LNCaP clone FGC (cell line): ENCODE measurements at places on chromosomes 12 and 14.

DNA sequence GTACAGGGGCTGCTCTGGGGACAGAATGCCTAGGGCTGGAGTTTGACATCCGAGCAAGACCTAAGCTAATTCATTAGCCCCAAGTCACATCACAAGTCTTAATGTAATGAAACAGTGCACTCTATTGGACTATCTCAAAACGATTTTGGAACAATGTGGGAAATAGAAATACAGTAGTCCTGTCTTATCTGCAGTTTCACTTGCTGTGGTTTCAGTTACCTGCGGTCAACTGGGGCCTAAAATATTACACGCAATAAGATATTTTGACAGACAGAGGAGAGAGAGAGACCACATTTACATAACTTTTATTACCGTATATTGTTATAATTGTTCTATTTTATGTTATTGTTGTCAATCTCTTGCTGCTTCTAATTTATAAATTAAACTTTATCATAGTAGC, 21.1 kb downstream of the MOAP1 start:
- DNase-seq, result no peak

GRCh38 chr12:716506-716905, 35.9 kb upstream of the WNK1 start:
- DNase-seq, result no peak

DNA sequence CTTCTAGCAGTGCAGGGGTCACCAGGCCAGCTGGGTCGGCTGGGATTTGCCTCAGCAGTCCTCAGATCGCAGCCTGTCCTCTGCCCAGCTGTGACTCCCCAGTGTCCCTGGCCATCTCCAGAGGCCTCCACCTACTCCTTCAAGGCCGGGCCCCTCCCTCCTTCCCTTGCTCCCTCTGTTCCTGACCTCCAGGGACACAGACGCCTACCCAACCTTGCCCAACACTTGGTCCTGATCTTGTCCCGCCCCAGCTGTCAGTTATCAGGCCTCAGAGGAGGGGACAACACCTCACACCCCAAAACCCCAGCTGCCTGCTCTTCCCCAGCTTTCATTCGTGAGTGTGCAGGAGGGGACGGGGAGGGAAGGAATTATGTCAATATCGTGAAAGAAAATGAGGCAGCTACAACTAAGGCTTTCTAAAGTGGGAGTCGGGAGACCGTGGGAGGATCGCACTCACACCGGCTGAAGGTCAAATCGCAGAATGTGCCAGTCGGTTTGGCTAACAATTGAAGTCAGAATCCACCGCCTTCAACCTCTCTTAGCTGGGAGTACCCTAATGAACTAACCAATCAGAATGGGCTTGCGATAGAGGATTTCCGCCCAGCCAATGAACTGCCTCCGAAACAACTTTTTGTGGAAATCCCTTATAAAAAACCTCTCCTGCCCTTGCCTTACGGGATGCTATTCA, 9.4 kb upstream of the PLBD2 start:
- no peak for DNase-seq

DNA sequence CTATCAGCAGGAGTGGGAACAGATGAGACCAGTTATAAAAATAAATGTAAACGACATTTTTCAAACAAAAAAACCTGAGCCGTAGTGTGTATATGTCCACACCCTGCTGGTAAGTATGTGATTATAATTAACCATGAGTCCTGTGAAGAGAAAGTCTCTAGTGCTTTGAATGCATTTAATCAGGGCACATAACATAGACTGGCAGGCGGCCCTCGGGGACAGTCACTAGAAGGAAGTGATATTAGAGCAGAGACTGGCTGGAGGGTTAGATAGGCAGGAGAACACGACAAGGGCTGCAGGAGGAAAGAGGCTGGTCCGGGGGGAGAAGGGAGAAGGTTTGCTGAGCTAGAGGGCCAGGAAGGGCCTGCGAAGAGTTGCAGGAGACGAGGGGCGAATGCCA, 23.8 kb upstream of the ELK3 start:
- no peak for DNase-seq

- DNase-seq, result no peak
Observed at GRCh38 chr14:62665286-62665685, 380.0 kb downstream of the KCNH5 start.

DNA sequence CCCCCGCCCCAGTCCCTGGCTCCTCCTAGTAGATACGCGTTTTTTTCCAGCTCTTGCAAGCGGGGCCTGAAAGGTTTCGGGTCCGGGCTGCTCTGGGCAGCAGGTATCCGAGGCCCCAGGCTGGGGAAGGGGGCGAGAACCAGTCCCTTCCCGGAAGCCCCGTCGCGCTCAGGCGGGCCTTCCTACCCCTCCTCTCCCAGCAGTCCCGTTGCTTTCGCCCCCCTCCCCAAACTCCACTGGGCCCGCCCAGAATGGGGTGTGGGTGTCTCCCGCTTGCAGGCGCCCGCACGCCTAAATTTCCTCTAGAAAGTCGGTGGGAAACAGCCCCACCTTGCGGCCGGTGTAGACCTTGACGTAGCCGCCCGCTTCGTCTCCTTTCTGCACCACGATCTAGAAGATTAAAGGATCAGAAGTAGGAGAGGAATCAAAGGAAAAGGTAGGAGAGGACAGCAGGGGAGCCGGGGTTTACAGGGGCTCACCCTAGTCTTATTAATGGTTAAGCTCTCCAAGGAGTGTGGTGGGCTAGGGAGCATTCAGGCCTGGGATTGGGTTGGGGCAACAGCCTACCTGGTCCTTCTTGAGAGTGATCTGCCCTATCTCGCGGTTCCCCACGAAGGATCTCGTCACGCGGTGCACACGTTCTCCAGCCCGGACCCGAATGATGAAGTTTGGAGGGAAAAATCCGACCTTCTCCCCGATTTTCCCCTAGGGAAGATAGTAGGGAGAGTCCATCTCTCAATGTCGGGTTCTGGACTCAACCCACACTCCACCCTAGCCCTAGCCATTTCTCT, 7.3 kb downstream of the STAC3 start:
- DNase-seq, result no peak

- DNase-seq, result no peak
Observed at GRCh38 chr12:87853448-87854003, 175.7 kb downstream of the C12orf50 start.

- no peak for DNase-seq
Observed at GRCh38 chr12:106291342-106291741, 11.2 kb upstream of the TCP11L2 start.

DNA sequence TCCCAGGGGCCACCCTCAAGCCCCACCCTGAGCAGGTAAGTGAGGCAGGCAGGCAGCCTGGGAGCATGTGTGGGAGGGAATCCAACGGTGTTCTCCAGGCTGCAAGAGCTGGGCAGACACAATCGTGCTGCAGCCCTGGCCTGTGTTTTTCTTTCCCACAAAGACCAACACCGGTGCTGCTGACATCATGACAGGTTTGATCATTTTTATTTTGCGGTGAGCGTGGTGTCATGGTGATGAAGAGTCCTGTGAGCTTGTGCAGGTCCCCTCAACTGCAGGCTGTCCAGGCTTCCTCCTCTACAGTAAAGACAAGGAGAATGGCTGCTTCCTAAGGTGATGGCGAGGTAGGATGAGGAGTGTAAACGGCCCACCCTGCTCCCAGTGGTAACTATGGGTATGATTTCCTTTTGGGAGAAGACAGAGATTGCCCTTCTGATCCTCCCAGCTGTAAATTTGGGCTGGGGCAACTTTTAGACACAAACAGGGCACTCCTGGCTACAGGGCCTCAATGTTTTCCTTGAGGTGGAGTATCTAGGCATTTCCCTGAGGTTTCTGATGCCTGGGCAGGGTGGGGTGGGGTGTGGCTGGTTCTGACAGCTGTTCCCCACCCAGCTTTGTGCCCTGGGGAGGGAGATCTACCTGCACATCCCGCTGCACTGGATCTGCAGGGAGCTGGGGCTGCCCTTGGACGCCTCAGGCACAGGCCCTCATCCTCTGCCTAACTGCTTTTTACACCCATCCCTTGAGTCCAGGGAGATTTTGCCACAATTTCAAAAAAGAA, 109.1 kb downstream of the VCPKMT start:
- DNase-seq, result no peak

GRCh38 chr12:16349131-16349460, 1.7 kb downstream of the MGST1 start:
- peak; percentile 70 for DNase-seq

- no peak for DNase-seq
Observed at GRCh38 chr12:57152639-57153038, 5.2 kb upstream of the LRP1-AS start.

DNA sequence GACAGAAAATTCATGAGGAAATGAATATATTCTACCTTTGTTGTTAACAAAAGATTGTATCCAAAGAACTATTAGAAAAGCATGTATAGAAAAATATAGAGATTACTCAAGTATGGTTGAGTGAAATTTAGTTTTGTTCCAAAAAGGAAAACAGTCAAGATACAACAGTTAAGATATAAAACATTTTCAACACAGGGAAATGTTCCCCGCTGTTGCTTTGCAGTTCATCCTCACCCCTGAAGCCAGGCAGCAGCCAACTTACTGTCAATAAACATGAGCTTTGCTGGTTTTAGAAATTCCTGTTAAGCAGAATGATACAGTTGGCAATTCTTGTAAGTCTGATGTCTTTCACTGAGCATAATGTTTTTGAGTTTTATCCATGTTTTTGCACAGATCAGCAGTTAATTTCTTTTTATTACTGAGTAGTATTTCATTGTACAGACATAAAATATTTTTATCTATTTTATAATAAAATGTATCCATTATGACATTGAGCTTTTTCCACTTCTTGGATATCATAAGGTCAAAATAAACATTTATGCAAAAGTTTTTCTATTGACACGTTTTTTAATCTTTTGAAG, 1.2 kb upstream of the CLEC2B start:
- DNase-seq, result no peak

- DNase-seq, result no peak
Observed at GRCh38 chr14:35399083-35399937, 5.2 kb downstream of the NFKBIA start.

DNA sequence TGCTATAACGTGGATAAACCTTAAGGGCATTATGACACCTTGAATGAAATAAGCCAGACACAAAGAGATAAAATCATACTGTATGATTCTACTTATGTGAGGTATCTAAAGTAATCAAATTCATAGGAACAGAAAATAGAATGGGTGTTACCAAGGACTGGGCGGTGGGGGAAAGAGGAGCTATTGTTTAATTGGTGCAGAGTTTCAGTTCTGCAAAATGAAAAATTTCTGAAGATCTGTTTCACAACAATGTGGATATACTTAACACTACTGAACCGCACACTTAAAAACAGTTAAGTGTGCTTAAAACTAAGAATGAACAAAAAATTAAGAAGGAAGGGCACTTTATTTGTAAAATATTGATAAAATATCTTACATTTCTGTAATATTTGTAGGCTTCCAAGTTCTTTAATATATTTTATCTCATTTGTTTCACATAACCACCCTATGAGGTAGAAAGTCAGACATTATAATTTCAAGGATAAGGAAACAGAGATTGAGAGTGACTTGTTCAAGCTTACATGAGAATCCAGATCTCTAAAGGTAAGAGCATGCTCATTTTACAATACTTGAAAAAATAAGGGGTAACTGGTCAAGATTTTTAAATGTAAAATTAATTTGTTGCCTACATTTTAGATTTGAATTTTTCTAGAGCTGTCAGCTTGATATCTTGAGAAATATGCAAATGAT, 14.9 kb downstream of the LTA4H start:
- no peak for DNase-seq

DNA sequence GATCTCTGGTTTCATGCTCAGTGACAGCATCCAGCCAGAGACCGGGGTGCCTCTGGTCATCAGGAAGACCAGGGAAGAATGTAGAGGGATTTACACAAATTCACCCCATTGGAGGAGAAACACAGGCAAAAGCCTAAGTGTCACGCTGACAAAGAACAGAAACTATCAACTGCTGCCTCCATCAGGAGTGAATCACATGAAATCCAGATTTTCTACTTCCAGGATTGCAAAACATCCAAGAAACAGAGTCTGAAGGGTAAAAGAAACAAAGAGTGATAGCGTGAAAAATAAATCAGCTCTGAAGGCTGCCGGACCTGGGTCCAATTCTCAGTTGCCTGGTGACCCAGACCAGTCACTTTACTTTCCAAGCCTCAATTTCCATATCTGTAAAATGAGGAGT, 136.1 kb upstream of the MAP1LC3B2 start:
- no peak for DNase-seq

DNA sequence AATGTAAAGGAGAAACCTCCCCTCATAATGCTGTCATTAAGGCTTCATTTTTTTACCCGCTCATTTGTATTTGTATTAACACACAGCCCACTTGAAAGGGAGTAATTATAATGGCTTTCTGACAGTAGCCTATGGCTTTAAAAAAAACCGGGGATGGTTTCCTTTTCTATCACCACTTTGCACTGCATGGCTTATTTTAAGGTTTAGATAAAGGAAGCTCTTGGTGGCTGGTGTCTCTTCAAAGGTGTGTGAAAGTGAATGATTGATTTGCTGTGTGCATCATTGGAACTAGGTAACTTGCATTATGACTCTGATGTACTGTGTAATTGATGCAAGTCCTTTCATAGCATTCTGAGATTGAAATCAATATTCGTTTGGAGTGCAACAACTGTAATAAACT, 80.7 kb downstream of the NPAS3 start:
- no peak for DNase-seq

GRCh38 chr12:48183091-48183875, at the start of gene CCDC184:
Gene CCDC184, plus strand, starts transcription at chr12:48183644. Its CDS starts 479 bp downstream, at chr12:48184123.
- DNase-seq, result no peak

- DNase-seq, result no peak
Observed at GRCh38 chr12:53928054-53928835, 10.4 kb upstream of the HOXC13 start.

DNA sequence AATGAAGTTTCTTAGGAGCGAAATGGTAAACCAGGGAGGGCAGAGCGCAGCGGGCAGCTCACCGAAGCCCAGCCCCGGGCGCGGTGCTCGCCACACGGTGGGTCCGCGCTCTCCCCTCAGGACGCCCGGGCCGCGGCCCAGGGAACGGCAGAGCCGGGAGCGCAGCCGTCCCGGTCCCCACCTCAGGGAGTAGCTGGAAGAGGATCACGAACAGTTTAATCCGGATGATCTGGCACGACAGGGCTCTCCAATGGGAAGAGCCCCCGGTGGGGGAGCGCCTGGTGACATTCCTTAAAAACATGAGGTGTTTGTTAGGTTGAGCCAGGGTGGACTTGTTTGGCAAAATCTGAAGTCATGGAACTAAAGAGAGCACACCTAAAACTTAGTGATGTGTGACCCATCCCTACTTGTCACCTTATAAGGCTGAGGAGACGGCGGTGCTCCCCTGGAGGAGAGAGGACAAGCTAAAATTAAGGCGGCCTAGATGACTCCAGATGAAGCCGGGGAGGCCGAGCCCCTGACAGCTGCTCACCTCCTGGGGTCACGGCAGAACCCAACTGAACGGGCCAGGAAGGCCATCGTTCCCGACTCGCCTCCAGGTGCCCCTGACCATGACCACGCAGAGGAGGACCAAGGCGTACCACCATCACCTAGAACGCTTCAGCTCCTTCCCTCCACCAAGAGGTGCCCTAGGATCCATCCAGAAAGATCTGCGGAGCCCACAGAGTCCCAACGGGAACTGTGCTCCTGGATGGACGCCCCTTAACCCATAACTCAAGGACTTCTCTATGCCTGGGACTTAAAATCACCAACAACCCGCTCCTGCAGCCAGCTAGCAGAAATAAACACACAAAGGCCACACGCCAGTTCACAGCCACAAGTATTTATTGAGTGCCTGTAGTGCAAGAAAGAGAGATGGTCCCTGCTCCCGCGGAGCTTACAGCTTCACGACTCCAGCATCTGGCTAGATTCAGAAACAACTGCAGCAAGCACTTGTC, 866 bp upstream of the PITPNM2 start:
- DNase-seq, result no peak
